Ovary (tissue), 10 donors: ENCODE measurements at places on chromosomes 16 and 17. TPM values are rescaled to one million over a fixed set of nuclear protein-coding genes. Genes with fewer than 3 reads are reported as not detected.

DNA sequence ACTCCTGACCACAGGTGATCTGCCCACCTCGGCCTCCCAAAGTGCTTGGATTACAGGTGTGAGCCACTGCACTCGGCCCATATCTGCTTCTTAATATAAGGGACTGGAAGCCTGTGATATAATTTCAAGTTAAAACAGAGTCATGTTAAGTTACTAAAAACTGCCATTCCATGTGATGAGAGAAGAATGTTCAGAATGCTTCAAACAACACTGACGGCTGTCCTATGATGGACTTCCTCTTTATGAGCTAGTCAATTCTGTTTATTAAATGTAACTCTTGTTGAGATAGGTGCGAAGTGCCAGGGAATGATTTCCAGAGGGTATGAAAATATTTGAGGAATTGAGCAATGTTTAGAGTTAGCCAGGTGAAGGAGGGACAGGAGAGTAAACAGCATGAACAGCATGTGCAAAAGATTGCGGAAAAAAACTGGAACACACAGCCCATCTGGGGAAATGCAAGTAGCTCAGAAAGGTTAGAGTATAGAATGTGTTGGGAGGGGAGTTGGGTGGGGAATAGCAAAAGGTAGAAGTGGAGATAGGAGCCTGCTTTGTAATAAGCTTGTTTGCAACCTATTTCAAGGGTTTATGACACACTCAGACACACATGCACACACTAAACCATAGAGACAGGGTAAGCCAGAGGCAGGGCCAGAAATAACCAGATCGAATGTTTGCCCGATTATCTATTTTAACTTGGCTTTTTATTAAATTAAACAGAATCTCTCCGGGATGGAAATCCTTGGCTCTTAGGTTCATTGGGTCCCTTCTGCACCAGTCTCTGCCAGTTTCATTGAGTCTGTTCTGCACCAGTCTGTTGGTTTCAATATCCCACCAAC is 135.6 kb upstream of the COX10 start:
- no peak for DNase-seq

GRCh38 chr17:42052346-42052877 is 2.0 kb upstream of the C17orf113 start:
- DNase-seq: no peak

The MMP2 gene
- 619 TPM for total RNA-seq

DNA sequence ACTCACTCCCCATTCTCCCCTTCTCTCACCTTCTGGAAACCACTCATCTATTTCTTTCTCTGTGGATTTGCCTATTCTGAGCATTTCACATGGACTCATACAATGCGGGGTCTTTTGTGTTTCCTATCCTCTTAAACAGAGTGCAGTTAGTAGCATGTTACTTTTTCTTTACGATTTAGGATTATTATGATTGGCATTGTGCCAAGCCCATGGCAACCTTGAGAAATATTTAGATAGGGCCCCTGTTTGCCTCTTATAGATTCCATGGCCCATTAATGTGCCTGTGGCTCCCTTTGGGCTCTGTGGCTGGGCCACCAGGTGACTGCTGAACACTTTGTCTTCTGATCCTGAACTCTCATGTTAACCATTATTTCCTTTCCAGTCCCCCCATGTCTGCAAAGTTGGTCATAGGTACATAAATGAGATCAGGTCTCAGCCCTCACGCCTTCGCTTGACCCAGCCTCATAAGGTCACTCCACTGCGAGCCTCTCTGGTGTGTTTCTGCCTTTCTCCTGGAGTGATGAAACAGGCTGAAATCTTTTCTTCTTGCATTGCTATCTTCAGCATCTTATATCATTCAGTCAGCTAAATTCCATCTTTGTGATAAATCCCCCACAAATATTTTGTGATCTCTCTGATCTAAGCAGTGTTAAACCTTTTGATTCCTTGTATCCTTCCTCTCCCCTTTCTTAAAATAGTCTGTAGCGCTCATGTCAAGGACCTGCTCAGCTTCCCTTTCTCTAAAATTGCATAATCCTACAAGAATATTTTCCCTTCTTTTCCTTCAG is 44.0 kb downstream of the MYH3 start:
- DNase-seq: no peak

DNA sequence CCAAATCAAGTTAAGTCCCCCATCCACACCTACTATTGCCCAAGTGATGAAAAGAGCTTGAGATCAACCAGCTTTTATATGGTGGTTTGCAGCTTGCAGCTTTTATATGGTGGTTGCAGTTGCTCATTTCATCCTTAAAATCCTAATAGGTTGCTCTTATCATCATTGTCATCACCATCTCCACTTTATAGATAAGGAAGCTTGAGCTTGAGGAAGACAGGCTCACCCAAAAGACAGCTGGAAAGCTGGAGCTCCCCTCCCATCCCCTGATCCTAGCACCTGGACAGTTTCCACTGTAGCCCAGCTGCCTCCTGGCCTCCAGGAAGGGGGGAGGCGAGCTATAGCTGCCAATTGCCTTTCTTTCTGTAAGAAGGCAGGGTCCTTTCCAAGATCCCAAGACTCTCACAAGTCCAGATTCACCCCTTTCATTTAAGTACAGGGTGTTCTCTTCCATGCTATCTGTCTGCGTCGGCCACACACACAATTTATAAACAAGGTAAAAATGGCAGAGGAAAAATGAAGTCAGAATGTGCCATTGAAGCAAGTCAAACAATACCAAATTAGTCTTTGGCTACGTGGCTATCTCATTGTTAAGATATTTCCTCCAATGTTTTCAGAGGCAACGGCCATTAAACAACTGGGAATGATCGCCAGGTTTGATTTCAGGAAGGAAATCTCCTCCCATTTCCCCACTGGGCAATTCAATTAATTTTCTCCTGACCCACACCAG is 63.3 kb downstream of the PECAM1 start:
- peak; percentile 82 for DNase-seq

- peak; percentile 77 for DNase-seq
Observed at GRCh38 chr17:50055426-50056216, at the start of gene ITGA3. Gene ITGA3, plus strand, starts transcription at chr17:50056110. Its CDS starts 330 bp downstream, at chr17:50056440.

The GJC1 gene
- 4.3 TPM for total RNA-seq

The OR3A3 gene
- not detected for total RNA-seq

The AIPL1 gene
- total RNA-seq: not detected

- DNase-seq: peak; percentile 50
Observed at GRCh38 chr17:4187076-4187475, 44.1 kb downstream of the CYB5D2 start.
